NCI-H1105 (cell line): ENCODE measurements at places on chromosomes 1 and 21.

DNA sequence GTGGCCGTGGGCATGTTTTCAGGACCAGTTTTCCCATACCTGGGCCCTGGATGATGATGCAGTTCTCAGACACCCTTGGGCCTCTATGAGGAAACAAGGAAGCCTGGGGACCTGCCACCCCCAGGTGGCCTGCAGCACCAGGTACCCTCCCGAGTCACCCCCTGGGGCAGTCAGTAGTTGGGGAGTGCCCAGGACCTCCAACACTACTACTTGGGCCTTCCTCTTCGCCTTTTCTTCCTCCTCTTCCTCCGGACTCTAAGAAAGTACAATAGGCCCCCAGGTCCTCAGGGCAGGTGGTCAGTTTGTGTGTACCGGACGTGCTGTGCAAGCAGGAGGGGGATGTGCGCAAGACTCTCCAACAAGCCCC, 11.9 kb upstream of the SRARP start:
- DNase-seq, result no peak

- peak; percentile 60 for DNase-seq
Observed at GRCh38 chr1:208040821-208041297, 129.9 kb upstream of the CD34 start.

GRCh38 chr21:35079181-35079580, 30.1 kb upstream of the RUNX1 start:
- no peak for DNase-seq

- DNase-seq, result no peak
Observed at GRCh38 chr1:2894381-2895041, 93.0 kb upstream of the TTC34 start.

DNA sequence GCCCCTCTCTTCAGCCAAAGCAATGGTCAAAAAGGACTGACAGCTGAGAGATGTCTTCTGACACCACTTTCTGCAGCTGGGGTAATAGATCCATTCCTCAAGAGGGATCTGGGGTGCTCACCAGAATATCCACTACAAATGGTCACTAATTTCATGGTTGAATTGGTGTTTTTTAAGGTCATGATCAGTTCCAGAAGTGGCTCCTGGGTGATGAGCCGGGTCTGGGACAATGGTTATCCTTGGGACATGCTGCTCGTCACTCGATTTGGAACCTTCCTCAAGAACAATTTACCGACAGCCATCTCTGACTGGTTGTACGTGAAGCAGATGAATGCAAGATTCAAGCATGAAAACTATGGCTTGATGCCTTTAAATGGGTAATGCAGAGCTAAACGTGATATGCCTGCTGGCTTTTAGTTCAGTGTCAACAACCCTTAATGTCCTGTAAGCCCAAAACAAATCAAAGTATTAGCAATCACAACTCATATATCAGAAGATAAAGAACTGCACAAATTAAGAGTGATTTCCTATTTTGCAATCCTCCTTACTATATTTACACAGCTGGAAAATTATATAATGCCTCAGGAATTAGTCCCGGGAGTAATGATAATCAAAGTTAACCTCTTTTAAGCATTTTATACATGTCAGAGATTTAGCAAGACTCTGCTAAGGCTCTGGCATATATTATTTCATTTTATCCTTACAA, 20.1 kb downstream of the FMO3 start:
- no peak for DNase-seq

GRCh38 chr1:27350663-27351540, 9.1 kb downstream of the SYTL1 start:
- no peak for DNase-seq
